MV-4-11 (cell line): ENCODE measurements at places on chromosomes 3 and 15.
A peak's percentile ranks its signal among the peaks of the same experiment; 100 is the strongest.

DNA sequence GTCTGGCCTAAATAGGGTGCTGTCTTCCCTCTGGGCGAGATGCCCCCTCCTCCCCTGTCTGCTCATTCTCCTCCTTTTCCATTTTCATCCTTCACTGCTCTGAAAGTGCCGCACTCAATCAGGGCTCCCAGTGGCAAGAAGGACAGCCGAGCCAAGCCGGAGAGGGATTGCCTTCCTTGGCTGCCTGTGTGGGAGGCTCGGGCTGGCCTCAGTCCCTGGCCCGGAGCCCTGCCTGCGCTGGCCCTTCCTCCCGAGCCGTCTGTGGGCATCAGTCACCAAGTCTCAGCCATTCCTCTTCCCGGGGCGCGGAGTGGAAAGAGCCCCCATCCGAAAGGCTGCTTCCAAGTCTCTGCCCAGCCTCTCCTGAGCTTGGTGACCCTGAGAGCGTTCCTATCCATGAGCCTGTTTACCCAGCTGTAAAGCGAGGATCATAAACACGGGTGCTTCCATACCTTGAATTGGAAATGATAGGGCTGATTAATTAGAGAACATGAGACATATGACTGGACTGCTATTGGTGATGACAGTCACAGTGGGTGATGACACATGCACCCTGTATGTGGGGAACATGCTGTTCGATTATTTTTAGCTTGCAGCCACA is 59.1 kb upstream of the TLE3 start:
- peak; percentile 44 for DNase-seq

DNA sequence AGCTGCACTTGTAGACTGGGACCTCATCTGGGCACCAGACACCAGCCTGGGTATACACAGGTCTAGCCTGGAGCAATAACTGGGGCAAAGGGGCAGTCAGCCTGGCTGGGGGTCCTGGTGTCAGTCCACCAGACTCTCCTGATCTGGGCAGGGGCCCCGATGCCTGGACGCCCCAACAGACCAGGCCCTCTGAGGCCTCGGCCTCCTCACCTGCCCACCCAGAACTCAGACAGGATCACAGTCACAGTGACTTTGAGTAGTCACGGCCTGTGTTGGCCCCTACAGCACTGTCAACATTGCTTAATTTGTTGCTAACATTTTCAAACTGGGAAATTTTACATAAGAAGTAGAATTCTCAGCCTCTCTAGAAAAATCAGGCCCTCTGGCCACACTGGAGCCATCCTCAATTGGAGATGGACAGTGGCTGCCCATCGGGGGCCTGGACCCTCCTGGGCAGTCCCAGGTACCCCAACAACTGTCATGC is 5.8 kb downstream of the TWF2 start:
- no peak for DNase-seq

- DNase-seq = no peak
Observed at GRCh38 chr15:47505712-47506328, 211.5 kb upstream of the SEMA6D start.

DNA sequence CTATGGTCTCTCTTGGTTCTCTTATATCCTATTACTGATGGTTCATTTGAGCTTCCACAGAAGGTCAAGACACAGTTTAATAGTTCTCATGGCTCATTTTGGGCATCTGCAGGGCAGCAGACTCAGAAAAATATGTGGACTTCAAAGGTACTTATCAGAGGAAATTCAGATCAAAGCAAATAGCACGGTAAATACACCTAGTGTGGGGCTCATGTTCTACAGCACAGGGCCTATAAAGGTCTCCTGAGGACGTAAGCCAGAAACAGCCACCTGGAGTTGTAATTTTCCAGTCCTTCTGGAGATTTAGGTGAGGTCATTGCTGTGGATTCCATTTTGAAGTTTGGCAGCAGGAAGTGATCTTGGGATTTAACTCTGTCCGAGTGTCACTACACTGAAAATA is 134.5 kb upstream of the SGO1 start:
- DNase-seq = no peak

GRCh38 chr3:14388201-14388600 is 14.2 kb upstream of the SLC6A6 start:
- DNase-seq = peak; percentile 74

GRCh38 chr3:46667061-46667621 is 26.3 kb downstream of the ALS2CL start:
- no peak for DNase-seq

DNA sequence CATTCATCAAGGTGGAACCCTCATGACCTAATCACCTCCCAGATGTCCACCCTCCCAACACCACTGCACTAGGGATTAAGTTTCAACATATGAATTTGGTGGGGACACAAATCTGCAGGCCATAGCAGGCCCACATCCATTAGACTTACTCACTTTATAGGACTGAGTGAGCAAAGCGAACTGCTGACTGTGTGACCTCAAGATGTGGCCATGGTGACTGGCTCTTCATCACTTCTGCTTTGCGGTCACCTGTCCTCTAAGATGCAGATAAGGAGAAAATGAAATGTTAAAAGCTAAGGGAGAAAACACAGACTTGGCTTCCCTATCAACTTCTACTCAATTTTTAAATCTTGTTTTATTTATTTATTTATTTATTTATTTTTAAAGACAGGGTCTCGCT is 14.5 kb upstream of the DCP1A start:
- peak; percentile 23 for DNase-seq

GRCh38 chr3:69951616-69952015 is 47.9 kb upstream of the SAMMSON start:
- DNase-seq = no peak

DNA sequence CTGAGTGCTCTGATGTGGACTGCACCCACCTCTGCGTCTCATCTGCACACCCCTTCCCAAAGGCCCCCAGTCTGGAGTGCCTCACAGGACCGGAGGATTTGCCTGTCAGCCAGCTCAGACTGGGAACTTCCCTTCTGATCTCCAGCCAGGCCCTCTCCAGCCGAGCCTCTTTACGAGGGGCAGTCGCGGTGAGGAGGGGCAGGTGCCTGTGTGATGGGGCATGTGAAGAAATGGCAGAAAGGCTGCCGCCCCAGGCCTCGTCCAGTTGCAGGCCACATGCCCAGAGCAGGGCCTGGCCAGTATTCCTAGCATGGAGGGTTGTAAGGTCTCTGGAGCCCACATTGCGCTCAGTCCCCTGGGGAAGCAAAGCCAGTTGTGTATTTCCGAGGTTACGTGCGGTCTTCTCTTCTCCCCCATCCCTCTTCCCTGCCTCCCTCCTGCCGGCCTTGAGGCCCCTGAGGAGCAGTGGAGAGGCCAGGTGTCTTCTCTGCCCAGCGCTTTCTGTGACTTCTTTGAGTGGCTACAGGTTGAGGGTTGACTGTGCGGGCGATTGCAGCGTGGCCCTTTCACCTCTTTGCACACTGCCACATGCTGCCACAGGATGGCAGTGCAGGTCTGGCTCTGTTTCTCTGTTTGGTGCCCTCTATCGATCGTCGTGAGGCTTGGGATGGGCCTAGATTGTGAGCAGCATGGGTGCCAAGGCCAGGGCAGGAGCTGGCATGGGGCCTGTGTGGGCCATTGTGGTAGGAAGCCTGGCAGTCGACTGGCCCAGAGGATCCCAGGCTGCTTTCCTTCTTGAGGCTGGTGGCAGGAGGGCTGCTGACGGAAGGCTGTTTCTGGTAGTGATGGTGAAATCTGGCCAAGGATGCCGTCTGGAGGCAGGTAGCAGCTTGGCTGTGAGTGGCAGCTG is 5.3 kb downstream of the CLK3 start:
- DNase-seq = peak; percentile 65

DNA sequence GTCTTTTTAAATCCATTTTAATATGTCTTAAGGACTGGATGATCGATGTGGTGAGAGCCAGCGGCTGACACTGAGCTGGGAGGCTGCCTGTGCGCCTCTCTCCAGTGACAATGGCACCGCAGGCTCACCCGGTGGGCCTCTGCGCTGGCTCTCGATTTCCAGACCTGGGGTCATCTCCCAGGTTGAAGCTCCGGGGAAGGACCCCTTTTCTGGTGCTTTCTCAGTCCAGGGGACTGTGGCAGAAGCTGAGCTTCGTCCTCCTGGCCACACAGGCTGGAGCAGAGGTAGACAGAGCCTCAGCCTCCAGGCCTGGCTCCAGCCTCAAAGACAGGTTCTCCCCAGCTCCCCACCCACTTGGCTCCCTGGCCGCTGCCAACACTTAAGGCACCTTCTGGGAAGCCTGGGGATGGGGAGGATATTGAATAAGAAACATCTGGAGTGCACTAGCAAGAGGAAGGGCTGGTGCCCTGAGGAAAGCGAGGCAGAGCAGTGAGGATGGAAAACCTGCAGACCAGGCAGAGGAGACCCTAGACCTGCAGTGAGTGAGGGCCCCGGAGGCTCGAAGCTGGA is 154.2 kb upstream of the SMAD3 start:
- no peak for DNase-seq

GRCh38 chr3:111545349-111545748 is 3.4 kb downstream of the CD96 start:
- no peak for DNase-seq

DNA sequence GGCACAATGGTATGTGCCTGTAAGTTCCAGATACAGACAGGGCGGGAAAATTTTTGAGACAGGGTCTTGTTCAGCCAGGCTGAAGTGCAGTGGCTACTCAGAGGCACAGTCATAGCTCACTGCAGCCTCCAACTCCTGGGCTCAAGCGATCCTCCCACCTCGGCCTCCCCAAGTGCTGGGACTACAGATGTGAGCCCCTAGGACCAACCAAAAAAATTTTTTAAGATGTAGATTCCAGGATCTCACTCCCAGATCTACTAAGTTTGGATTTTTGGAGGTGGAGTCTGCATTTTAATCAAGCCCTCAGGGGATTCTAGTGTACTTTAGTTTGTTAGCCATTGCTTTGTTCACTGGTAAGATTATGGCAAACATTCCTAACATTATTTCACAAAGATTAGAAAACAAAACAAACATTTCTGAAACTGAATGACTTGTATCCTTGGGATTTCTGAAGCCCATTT is 2.7 kb downstream of the LIPH start:
- no peak for DNase-seq

DNA sequence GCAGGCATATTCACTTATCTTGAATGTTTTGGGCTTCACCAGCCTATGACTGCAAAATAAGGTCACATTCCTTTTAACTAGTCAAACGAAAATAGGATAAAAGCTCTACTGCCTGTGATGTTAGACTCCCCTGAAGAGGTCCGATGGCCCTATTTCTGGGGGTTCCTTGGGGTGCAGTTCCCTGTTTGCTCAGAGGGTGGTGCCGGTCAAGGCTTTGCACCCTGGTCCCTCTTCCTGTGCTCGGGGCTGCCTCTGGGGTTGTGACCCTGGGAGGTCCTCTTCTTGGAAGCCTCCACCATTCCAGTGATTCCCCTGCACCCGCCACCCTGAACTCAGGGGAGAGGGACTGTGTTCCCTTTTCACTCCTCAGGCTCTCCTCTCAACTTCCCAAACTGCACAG is 86.7 kb upstream of the ANKRD34C start:
- DNase-seq = no peak
